ENCODE measurements at places on chromosomes 5 and 9.

GRCh38 chr5:121819682-121820261 lies 31.9 kb upstream of the FTMT start:
- no peak for DNase-seq

DNA sequence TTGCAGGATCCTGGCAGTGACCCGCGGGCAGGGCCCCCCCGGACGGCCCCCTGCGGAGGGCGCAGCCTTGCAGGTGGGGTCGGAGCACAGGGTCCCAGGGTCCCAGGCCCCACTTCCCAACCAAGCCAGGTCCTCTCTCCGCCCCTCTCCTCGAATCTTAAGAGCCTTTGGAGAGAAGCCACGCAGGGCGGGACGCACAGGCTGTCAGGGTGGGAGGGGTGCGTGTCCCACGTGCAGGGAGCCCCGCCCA lies 18.4 kb upstream of the EGFL7 start:
- DNase-seq = no peak

DNA sequence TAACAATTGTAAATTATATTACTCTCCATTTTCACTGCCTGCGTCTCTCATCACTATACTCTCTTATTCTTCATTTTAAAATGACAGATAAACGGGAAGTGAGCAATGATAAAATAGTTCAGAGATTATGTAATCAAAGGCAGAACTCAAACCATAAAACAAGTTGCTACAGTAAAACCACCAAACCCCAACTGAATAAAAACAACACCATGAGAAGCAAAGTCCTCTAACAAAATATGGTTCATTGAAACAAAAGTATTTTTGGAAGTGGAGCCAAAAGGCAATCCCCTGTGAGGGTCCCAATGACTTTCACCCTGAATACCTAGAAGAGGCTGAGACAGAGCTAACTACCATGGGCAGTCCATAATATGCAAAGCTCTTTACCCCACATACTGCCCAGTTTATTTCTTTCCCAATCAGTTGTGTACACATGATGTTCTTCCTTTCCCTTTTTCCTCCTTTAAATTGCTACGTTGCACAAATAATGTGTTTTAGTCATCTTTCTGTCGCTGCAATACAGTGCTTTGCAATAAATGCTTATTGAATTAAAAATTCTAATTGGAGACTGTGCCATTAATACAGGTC lies 64.0 kb upstream of the PTGER4 start:
- DNase-seq = no peak

DNA sequence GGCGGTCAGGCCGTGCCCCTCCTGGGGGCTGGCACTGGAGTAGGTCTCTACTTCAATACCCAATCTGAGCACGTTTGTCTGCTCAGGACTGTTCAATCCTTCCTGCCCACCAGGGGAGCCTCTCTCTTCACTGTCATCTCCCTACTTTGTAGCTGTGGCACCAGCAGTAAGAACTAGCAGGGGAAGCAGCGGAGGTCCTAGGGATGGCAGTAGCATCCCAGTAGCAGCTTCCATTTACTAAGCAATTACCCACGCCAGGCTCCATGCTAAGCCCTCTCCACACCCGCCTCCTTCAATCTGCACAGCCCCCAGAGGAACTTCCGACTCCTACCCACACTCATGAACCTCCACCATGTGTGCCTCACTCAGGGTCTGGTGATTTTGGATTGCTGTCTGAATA lies 31.7 kb downstream of the FSTL4 start:
- no peak for DNase-seq

DNA sequence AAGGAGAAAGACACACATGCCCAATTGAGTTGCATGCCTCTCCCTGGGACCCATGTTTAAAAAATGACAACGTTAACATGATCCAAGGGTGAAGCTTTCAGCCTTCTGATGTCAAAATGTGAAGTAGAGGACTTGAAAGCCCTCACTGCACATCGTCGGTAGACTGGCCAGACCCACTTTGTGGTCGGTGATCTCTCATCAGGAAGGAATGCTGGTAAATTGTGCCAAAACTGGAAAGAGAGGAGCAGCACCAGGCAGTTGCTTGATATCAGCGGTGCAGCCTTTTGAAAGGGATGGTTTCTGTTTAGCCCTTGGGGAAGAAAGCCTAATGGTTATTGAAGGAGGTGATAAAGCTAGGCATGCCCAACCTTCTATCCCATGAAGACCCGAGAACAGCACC lies 125.3 kb upstream of the MARCHF11 start:
- no peak for DNase-seq

GRCh38 chr9:7245976-7246580 lies 488.3 kb downstream of the KDM4C start:
- DNase-seq = no peak

DNA sequence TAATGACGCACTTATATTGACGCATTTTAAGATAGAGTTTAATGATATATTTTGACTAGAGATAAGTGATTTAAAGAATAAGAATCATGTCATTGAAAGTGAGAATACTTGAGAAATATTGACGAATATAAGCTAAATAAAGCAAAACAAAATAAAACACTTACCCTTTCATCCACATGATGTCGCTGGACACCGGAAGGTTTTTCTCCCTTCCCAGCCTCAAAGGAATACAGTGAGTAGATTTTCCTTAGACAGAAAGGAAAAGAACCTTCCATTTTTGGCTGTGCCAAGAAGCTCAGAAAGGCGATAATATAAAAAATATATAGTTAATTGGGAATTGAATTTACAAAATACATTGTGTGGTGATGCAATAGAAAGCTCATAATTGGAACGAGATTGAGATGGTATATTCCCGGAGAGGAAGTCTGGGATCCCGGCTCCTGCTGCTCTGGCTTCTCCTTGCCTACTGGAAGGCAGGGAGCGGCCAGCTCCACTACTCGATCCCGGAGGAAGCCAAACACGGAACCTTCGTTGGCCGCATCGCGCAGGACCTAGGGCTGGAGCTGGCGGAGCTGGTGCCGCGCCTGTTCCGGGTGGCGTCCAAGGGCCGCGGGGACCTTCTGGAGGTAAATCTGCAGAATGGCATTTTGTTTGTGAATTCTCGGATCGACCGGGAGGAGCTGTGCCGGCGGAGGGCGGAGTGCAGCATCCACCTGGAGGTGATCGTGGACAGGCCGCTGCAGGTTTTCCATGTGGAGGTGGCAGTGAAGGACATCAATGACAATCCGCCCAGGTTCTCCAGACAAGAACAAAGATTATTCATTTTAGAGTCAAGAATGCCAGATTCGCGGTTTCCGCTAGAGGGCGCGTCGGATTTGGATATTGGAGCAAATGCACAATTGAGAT lies at the start of gene PCDHA5:
Gene PCDHA5 (plus strand): TSS at position 239 of the 906 bp plus-strand sequence.
- DNase-seq = no peak

DNA sequence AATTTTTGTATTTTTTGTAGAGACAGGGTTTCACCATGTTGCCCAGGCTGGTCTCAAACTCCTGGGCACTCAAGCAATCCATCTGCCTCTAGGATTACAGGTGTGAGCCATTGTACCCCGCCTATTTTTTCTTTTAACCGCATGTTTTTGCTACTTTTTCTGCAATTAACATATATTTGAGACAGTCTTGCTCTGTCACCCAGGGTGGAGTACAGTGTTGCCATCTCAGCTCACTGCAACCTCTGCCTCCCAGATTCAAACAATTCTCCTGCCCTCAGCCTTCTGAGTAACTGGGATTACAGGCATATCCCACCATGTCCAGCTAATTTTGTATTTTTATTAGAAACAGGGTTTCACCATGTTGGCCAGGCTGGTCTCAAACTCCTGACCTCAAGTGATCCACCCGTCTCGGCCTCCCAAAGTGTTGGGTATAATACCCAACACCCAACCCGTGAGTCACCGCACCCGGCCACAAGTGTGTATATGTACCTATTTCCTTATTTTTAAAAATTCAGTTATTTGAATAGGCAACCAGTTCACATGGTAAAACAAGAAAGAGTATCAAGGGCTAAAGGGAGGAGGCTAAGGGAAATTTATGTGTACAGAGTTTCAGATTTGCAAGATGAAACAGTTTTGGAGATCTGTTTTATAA lies 13.3 kb downstream of the PHAX start:
- DNase-seq = no peak

- no peak for DNase-seq
These were observed 3.1 kb upstream of the STOM start for GRCh38 chr9:121373011-121373729.

GRCh38 chr5:158958021-158958994 lies 141.4 kb downstream of the EBF1 start:
- DNase-seq = no peak

DNA sequence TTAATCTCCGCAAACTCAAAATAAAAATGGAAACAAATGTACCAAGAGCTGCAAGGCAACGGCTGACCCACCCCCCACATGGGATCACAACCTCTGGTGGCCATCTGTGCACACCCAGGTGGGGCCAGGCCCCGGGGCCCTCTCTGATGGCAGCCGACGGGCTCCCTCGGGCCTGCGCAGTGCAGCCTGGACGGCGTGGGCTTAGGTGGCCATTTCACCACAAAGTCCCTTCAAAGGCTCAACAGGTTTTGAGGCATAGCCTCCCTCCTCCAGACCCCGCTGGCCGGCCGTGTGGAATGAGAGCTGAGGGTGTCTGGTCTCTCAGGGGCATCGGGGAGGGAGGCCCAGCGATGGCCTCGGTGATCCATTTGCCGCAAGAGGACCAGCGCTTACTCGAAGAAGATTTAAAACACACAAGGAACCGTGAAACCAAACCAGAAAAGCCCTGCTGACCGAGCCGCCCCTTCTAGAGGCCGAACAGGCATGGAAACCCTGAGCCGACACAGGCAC lies 42.7 kb upstream of the CEP72 start:
- no peak for DNase-seq

DNA sequence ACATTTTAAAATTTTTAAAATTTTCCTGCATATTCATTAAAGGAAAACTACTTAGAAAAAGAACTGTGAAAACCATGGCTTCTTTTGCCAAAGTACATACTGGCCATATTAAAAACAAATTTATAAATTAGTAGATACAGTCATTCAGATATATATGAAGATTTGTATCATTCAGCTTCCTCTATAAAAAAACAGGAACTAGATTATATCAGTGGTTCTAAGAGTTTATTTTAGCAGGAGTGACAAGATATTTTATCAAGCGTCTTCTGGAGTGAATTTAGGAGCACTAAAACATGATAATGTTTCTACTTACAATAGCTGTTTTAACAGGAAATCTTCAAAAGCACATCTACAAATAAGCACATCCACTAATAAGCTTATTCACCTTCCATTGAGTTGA lies 171.4 kb downstream of the RAPGEF6 start:
- no peak for DNase-seq

DNA sequence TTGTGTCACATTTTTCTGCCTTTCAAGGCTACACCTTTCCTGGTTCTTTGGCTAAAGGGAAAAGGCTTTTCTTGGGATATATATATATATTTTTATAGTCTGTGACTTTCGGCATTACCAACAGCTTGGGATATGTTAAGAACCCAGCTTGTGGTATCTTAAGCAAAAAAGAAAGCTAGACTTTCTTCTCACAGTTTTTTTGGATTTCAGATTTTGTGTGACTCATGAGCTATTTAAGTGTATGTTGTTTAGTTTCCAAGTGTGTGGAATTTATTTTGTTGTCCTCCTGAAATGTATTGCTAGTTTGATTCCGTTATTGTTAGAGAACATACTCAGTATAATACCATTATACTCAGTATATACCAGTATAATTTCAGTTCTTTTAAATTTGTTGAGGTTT lies 64.8 kb downstream of the ERCC6L2 start:
- DNase-seq = no peak

DNA sequence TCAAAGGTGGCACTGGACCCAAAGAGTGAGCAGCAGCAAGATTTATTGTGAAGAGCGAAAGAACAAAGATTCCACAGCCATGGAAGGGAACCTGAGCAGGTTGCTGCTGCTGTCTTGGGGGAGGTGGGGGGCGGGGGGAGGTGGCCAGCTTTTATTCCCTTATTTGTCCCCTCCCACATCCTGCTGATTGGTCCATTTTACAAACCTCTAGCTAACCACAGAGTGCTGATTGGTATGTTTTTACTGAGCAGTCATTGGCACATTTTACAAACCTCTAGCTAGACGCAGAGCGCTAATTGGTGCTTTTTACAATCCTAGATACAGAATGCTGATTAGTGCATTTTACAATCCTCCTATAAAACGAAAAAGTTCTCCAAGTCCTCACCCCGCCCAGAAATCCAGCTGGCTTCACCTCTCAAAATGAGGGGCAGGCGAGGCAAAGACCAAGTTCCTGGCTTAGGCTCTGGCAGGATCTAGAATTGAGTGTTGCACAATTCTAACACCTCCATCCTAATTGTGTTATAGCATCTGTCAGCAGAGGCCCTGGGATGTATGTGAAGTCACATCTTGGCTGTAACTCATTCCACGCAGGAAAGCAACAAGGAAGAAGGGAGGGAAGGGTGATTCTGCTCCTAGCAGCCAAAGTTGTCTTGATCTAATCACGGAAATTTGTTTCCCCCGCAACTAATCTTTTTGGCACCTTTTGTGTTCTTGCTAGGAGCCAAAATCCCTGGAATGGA lies 34.3 kb downstream of the ROR2 start:
- DNase-seq = no peak

GRCh38 chr9:71764463-71764862 lies 3.9 kb downstream of the CEMIP2 start:
- no peak for DNase-seq

DNA sequence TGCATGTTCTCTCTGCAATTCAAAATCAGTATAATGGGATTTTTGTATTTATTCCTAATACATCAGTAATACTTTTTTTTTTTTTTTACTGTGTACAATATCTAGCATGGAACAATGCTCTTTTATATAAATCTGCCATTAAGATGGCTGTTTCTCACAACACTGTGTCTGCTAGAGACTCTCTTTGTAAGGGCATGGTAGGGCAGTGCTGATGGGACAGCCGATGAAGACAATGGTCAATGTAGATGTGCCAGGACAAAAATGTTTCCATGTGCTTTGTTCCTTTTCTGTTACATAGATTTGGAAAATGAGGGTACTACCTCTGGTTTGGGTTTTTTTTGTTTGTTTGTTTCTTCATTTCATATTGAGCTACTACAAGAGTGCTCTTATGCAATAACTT lies 95.3 kb upstream of the ITGA2 start:
- no peak for DNase-seq

GRCh38 chr9:98287384-98287783 lies 31.9 kb upstream of the TBC1D2 start:
- DNase-seq = no peak

DNA sequence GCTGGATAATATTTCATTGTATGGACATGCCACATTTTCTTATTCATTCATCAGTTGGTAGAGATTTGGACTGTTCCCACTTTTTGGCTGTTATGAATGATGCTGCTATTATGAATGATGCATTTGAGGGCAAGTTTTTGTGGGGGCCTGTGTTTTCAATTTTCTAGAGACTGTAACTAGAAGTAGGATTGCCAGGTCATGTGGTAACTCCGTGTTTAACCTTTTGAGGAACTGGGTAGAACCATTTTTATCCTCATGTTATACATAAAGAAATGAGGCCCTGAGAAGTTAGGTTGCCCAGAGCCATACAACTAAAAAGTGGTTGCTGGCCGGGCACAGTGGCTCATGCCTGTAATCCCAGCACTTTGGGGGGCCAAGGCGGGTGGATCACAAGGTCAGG lies 22.4 kb upstream of the STRBP start:
- no peak for DNase-seq
